ENCODE measurements at places on chromosomes 12 and 14.
A peak's percentile ranks its signal among the peaks of the same experiment; 100 is the strongest.

GRCh38 chr12:109925185-109925840 is 25.2 kb downstream of the TCHP start:
- DNase-seq, result no peak

DNA sequence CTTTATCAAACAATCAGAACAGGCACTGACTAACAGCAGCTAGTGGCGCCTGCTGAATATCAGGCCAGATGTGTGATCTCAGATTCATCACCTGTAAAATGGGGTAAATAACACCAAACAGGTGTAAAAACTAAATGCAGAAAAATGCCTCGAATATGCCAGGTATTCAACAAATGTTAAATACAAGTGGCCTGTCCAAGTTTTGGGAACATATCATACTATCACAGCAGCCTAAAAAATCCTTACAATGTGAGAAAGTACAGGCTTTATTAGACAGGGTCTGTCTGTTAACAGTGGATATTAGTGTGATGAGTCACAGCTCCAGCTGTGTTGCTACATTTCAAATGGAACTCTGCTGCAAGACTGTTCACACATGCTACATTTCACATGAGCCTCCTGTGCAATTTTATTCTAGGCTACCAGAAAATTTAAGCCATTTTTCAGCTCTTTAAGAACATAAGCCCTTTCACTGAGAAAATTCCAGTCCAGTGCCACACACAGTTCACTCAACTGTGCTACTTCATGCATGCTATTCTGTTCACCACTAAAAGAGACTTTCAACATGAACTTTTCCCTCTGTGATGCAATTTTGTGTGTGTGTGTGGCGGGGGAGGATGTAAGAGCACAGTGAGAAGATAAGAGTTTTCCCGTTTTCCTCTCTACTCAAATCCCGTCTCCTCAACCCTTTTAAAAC is 56.7 kb downstream of the MSRB3 start:
- peak; percentile 72 for DNase-seq

GRCh38 chr12:101653503-101653902 is 43.9 kb upstream of the CHPT1 start:
- no peak for DNase-seq

DNA sequence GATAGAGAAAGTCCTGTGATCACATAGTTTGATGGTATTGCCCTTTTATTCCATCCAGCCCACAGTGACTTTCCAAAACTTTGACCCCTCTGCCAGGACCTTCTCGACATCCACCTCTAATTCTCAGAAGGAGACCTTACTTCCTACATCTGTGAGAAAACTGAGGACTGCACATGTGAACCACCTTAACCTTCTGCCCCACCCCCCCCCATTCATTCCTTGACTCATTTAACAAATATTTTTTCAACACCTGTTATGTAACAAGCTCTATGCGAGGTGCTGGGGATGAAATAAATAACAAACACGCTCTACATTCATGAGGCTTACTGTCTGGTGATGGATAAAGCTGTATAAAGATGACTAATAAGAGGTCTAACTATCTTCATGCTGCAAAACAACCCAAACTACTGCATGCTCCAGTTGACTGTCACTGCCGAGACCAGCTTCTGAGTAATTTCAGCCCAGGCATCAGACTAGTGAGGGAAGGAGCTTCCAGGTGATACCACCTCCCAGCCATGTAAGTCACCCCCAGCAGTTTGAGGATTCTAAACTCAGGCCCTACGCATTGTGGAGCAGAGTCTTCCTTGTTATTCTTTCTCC is 1.9 kb upstream of the HAL start:
- no peak for DNase-seq

DNA sequence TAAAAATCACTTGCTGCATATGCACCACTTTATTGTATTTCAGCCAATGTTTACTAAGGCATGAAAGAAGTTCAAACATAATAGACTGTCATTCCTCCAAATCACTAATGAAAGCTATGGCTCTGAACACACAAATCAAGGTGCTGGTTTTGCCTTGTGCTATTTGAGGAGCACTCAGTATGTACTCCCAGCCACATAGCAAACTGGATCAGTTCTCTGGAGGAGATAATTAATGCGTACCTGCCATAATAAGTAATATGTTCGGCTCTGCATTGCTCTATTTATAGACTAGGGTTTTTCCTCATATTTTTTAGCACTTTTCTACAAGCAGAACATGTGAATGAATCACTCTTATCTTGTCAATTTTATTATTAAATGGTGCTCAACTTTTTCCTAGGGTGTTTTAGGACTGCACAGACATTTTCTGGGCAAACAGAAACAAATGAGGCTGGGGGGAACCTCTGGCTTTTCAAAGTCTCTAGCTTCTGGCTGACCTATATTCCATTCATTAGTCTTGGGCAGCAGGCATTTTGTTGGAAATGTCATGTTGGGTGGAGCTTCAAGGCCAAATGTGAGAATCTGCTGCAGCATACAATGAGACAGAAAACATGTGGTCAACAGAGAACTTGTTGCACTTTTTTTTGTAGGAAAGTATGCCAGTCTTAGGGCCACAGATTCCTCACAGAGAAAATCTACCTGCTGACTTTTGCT is 88.4 kb downstream of the GRIP1 start:
- DNase-seq, result no peak

GRCh38 chr12:101855364-101855884 is 22.0 kb upstream of the DRAM1 start:
- no peak for DNase-seq

DNA sequence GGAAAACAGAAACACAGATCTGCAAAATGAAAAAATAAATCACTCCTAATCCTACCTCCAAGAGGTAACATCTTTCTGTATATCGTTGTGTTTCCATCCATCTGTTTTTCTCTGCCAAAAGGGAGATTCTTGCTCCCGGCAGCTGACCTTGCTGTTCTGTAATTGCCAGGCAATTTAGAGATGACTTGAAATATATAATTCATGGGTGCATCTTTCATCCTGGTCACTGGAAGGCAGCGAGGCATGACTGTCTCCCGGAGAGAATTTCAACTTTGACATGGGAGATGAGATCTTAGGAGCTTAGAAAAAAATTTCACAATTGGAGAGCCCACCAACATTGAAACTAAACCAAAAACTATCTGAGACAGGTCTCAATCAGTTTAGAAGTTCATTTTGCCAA is 53.0 kb downstream of the WSCD2 start:
- DNase-seq, result no peak

DNA sequence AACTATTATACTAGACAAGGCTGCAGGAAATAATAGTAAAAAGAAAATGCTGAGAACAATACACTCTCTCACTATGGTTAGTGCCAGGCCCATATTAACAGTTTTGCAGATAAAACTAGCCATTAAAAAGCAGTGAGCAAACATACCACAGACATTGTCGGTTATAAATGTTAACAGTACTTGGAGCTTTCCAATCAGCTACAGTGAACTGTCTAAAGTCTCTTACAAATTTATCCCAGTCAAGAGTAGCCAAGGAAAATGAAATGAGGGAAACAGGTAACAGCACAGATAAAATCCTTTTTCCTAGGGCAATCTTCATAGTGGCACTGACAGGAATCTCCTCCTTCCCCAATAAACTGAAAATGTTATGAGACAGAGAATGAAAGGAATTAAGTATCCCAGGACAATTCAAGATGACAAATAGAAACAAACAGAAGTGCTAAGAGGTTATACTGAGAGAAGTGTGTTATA is 30.8 kb downstream of the PAWR start:
- DNase-seq, result no peak

- peak; percentile 33 for DNase-seq
Observed at GRCh38 chr12:40959041-40959440, 229.1 kb upstream of the PDZRN4 start.

DNA sequence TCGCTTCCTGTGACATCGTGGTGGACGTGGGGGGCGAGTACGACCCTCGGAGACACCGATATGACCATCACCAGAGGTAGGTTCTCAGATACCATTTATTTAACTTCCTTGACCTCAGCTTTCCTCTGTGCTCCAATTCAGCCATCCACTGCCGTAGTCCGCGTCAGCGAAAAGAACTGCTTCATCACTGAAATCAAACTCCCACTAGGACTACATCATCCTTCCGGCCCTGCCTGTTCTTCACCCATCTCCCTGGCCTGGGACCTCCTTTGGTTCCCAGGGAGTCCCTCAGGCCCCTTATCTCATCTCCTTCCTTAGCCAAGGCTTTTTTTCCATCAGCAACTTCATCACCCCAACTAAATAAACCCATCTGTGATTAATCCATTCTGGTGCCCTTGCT is 692 bp downstream of the MYG1 start:
- no peak for DNase-seq

- DNase-seq, result peak; percentile 50
Observed at GRCh38 chr14:67622675-67623074, 3.0 kb downstream of the ARG2 start.

DNA sequence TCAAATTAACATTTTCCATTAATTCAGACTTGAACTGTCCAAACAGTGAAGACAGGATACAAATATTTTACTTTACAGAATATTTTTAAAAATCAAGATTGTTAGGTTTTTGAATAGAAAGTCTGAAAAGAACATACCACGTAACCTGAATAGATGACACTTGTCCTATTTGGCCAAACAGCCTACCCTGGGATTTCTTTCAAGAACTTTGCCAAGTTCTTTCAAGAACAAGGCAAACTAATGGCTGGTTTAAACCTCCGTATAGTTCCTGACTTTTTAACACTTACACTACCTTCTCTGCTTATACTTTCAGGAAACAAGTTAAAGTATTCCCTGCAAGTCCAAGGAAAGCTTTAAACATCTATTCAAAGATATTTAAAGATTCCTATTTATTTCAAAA is 35.0 kb downstream of the MAP4K5 start:
- DNase-seq, result no peak

DNA sequence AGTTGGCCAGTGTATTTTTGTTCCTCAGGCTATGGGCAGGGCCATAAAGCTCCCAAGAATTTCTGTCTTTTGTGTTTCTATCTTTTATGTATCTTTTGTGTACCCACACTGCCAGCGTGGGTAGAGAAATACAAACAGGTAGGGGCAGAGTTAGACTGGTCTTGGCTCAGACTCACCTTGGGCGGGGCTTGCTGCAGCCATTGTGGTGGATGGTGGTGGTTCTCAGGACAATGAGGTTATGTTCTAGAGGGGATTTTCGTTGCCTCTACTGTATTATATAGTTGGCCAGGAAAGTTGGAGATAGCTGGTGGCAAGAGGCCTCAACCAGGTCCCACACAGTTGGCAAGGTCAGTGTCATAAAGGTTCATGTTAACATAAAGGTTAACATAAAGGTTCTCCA is 977.5 kb upstream of the LRFN5 start:
- no peak for DNase-seq

- DNase-seq, result no peak
Observed at GRCh38 chr14:44287858-44288257, 219.2 kb downstream of the FSCB start.

DNA sequence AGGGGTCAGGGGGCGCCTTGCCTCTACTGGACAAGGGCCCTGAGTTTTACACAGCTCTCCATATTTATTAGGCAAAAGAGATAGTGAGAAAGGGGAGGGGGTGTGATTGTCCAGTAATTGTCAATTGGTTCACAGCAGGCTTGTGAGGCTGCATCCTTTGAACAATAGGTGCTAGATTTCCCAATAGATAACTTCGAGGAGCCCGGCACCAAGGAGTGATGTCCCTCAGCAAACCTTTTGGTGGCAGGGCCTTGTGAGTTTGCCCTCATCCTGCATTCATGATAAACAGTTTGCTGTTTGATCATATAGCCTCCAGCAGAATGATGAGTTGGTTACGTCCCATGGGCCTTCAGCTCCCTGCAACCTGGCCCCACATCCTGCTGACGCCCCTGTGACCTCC is 2.7 kb upstream of the PRIMA1 start:
- DNase-seq, result no peak

GRCh38 chr12:27480016-27480415 is 33.5 kb downstream of the SMCO2 start:
- no peak for DNase-seq

DNA sequence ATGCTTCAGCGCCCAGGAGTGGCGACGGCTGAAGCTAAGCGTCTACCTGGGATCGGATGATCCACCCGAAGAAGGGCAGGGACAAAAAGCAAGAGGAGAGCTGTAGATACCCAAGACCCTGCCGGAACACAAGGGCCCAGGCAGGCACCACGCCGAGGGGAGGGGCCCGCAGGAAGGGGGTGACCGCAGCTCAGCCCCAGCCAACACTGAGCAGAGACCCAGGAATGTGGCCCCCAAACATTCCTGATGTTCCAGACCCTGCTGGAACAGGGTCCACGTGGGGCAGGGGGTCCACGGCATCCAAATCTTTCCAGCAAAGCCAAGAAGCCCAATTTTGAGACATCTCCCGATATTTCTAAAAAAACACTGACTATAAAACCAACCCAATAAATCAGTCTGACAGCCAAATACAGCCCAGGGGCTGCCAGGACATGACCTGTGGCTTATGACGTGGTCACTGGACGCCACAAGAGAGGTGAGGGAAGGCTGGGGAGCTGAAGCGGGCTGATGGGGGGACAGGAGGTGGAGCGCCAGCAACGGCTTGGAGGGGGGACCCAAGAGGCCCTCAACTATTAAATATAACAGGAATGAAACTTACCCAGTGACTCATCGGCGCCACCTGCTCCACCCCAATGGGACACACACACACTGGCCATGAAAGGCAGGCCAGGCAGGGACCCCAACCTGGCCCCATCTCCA is 58.9 kb downstream of the NCOR2 start:
- no peak for DNase-seq

DNA sequence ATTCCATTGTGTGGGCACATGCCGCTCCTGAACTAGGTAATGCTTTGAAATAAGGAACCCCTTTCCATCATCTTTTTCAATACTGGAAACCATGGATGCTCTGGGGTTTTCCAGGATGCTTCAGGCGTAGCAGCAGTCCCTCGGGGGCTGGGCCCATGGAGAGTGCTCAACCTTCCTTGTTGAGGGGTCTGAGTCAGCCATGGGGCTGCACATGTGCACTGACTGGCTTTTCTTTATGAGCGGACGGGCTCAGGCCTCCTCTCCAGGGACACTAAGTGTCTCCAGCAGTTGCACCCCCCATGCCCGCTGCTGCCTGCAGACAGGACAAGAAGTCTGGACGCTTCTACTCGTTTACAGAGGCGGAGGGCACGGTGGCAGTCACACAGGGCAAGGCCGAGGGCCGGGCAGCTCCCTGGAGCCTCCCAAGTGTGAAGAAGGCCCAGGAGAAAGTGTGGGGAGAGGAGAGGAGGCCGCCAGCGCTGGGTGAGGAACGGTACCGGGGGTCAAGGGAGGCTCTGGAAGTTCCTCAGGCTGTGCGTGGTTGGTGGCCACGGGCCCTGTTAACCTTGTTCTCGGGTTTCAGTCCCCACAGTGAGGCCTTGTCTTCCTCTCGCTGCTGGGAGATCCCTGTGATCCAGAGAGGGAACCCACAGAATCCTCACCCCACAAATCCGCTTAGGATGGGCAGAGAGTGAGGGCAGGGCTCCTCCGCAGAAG is 51.2 kb downstream of the TEAD4 start:
- no peak for DNase-seq
